ENCODE measurements at places on chromosomes 16 and 17. TPM values are rescaled to one million over a fixed set of nuclear protein-coding genes. Genes with fewer than 3 reads are reported as not detected.

Gene KRT39
- not detected for total RNA-seq

Gene WFDC1
- total RNA-seq = 0.05 TPM

Gene ST6GALNAC1
- 0.52 TPM for total RNA-seq

Gene LHX1
- total RNA-seq = 1.0 TPM

Gene HASPIN
- 15.6 TPM for total RNA-seq

Gene CCDC144A
- total RNA-seq = 0.95 TPM

Gene OR3A3
- total RNA-seq = not detected

Gene BAIAP3
- 1.1 TPM for total RNA-seq

Gene TNFRSF13B
- not detected for total RNA-seq

Gene PNMT
- 0.53 TPM for total RNA-seq

Gene HSPB9
- not detected for total RNA-seq

Gene SEPTIN12
- not detected for total RNA-seq

Gene FOXC2
- 5.6 TPM for total RNA-seq

Gene CLDN9
- 0.43 TPM for total RNA-seq

Gene TBC1D3C
- total RNA-seq = not detected

Gene TBX6
- 0.29 TPM for total RNA-seq

Gene ADORA2B
- 13.3 TPM for total RNA-seq

Gene SLC6A4
- total RNA-seq = not detected

Gene CHST4
- not detected for total RNA-seq

Gene WSCD1
- total RNA-seq = 3.6 TPM

Gene PYY
- not detected for total RNA-seq

Gene LRRC37A
- 1.6 TPM for total RNA-seq

Gene CCDC102A
- 8.8 TPM for total RNA-seq

Gene CRHR1
- total RNA-seq = 0.07 TPM

Gene WFIKKN1
- total RNA-seq = 0.07 TPM

Gene CDR2L
- total RNA-seq = 61.8 TPM

Gene CDRT15
- total RNA-seq = not detected

Gene COL1A1
- total RNA-seq = 9.3 TPM

Gene MYCBPAP
- total RNA-seq = 0.49 TPM

Gene RPH3AL
- 35.1 TPM for total RNA-seq

Gene DHRS7C
- not detected for total RNA-seq

Gene TMEM238L
- total RNA-seq = not detected

Gene ABI3
- not detected for total RNA-seq

Gene GRAPL
- 0.13 TPM for total RNA-seq

Gene KRT9
- total RNA-seq = not detected

Gene PPP1R27
- 0.27 TPM for total RNA-seq

Gene MYH2
- total RNA-seq = not detected

Gene KRTAP4-2
- not detected for total RNA-seq

Gene MAF
- 0.26 TPM for total RNA-seq

Gene CD300E
- not detected for total RNA-seq

Gene OR4D1
- total RNA-seq = 0.02 TPM

Gene VPS35
- 84.5 TPM for total RNA-seq

Gene TMEM220
- 3.4 TPM for total RNA-seq

Gene HSD17B2
- total RNA-seq = 0.14 TPM

Gene PIRT
- not detected for total RNA-seq

Gene PYCARD
- total RNA-seq = 26.3 TPM

Gene PARD6A
- 1.7 TPM for total RNA-seq

Gene TP53TG3
- 0.28 TPM for total RNA-seq

Gene NPW
- 1.0 TPM for total RNA-seq

Gene VKORC1
- 127 TPM for total RNA-seq

Gene PMFBP1
- 0.03 TPM for total RNA-seq

Gene CPHXL2
- not detected for total RNA-seq

Gene CTRB1
- not detected for total RNA-seq

Gene ITGAD
- not detected for total RNA-seq

Gene ZG16B
- 0.66 TPM for total RNA-seq

Gene PLEKHG4
- 10.1 TPM for total RNA-seq

Gene TMIGD1
- total RNA-seq = not detected

Gene HS3ST2
- total RNA-seq = not detected
